Colonic mucosa (tissue), 4 donors: ENCODE measurements at places on chromosomes 5 and 9. TPM values are rescaled to one million over a fixed set of nuclear protein-coding genes. Genes with fewer than 3 reads are reported as not detected.

GRCh38 chr5:176161431-176161830, 76.8 kb upstream of the SIMC1 start:
- no peak for DNase-seq

DNA sequence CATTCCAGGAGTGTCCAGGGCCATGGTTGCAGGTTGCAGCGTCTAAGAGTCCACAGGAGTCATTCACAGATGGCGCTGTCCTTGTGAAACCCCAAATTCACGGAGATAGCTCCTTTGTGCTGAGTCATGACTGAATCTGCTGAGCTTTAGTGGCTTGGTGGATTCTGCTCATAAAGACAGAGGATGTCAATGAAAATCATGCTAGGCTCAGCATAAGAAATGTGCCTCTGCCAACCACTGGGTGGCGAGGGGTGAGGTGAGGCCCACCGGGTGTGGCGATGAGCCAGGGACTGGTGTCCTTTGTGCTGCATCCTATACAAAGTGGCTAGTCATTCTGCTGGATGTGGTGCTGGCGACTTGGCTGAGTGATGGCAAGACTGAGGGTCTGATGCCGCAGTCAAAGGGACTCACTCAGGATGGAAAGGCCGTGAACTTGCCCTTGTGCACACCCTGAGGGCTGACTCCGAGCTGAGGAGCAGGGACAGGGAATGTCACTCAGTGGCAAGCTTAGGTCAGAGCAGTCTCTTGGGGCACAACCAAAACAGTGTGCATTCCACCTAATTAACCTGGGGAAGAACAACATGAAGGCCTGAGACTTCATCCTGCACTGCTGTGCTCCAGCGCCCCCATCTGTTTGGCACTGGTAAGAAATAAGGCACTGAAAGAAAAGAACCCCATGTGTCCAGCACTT, 71.5 kb downstream of the DAP start:
- DNase-seq: no peak

GRCh38 chr5:144085381-144085780, 85.1 kb downstream of the YIPF5 start:
- no peak for DNase-seq

- no peak for DNase-seq
These were observed 630.7 kb upstream of the ACO1 start for GRCh38 chr9:31753756-31754155.

DNA sequence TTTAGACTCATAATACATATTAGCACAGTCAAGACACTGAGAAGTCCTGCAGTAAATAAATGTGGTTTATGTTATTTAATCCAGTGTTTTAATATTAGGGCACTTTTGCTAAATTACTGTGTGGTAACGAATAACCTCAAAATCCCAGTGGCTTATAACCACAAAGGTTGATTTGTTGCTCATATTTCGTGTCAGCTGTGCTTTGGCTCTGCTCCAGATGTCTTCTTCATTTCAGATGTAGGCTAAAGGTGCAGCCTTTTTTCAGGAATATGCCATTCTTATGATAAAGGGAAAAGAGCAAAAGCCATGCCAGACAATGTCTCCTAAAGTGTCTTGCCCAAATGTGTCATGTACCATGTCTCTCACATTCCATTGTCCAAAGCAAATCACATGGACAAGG, 144.8 kb downstream of the BRINP1 start:
- no peak for DNase-seq

GRCh38 chr5:7251132-7251531, 144.8 kb upstream of the ADCY2 start:
- no peak for DNase-seq

DNA sequence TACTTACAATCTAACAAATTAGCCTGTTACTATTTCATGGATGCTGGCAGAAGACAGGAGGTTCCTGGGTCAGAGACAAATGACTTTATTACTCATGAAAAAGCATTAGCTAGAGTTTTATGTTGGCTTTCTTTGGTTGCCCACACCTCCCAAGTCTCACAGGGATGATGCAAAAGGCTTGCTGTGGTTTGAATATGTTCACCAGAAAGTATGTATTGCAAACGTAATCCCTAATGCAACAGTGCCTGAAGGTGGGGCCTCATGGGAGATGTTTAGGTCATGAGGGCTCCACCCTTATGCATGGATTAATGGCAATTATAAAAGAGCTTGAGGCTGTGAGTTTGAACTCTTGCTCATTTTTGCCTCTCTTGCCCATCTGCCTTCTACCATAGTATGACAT, 28.5 kb downstream of the DPYSL3 start:
- DNase-seq: no peak

GRCh38 chr9:13352451-13352979, 73.0 kb upstream of the MPDZ start:
- no peak for DNase-seq

GRCh38 chr5:164139423-164139822, 634.0 kb downstream of the MAT2B start:
- no peak for DNase-seq

- DNase-seq: no peak
These were observed 10.7 kb downstream of the PBX3 start for GRCh38 chr9:125757834-125758233.

GRCh38 chr5:164578401-164578800, 1073.0 kb downstream of the MAT2B start:
- DNase-seq: no peak

GRCh38 chr9:5851445-5851844, 18.5 kb upstream of the ERMP1 start:
- DNase-seq: peak; percentile 40

The DBH gene
- not detected for total RNA-seq

The AQP3 gene
- 7.2 TPM for total RNA-seq

The COL15A1 gene
- 16.0 TPM for total RNA-seq

The NR5A1 gene
- not detected for total RNA-seq

The FAM151B gene
- 2.4 TPM for total RNA-seq

The CDC26 gene
- total RNA-seq: 30.7 TPM
